Myocyte (in vitro differentiated cells): ENCODE measurements at places on chromosomes 16 and 17.

DNA sequence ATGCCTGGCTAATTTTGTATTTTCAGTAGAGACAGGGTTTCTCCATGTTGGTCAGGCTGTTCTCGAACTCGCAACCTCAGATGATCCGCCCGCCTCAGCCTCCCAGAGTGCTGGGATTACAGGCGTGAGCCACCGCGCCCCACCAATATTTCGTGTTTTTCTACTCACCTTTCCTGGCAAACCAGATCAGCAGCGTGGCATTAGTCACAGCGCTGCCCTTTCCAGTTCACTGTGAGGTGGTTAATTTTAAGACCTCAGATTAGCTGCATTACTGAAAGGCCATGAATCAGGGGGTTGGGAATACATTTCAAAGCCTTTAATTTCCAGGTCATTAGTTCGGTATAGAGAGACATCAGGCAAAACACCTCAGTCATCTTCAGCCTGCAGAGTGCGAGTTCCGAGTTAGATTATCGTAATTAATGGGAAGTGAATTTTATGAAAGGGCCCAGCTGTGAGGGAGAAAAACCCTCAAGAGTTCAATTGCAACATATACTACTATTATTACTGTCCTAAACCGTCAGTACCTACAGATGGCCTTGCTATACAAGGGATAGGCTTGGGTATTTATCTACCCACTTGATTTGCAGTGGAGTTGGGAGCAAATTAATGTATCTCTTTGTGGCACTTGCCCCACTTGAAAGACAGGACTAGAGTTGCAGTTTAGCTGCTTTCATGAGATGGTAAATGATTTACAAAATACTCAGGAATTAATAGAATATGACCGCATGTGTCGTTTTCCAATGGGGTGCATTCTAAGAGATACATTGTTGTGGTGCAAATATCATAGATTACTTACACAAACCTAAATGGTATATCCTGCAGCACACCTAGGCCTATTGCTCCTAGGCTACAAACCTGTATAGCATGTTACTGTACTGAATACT lies 2.1 kb upstream of the USP32 start:
- no peak for DNase-seq

- peak; percentile 61 for DNase-seq
Measured at GRCh38 chr17:81723651-81724209, 11.6 kb downstream of the SLC25A10 start.

- DNase-seq, result no peak
Measured at GRCh38 chr16:12225806-12226465, 249.4 kb downstream of the SNX29 start.

- DNase-seq, result no peak
Measured at GRCh38 chr17:44969144-44969780, 1.2 kb upstream of the C1QL1 start.

- DNase-seq, result no peak
Measured at GRCh38 chr16:50881331-50881830, 139.5 kb downstream of the CYLD start.

- DNase-seq, result no peak
Measured at GRCh38 chr16:72913551-72913950, 134.4 kb downstream of the ZFHX3 start.

GRCh38 chr16:54284319-54284930 lies 2.2 kb downstream of the IRX3 start:
- peak; percentile 72 for DNase-seq

DNA sequence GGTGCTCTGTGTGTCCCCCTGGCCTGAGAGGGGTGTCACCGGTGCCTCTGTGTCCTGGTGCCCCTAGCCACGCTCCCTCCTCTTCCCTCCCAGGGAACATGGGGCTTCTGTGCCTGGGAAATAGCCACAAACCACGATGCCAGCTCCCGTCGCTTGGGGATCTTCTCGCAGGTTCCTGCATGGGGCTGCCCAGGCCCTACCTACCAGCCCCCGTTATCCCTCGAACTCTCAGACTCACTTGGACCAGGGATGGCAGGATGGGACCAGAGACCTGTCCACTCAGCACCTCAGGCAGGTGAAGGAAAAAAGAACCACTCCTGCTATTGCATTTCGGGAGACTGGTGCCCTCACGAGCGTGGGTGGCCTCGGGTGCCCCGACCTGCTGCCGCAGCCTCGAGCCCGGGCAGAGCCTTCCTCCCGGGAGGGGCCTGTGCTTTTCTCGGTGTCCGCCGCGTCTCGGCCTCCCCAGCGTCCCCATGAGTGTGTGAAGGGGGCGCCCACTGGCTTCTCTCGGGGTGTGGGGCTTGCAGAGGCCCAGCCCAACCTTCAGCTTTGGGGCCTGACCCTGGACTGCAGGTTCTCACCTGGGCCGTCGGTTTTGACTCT lies 41.0 kb upstream of the GNG13 start:
- DNase-seq, result no peak

- no peak for DNase-seq
Measured at GRCh38 chr16:2828521-2828840, 1.6 kb upstream of the ZG16B start.

DNA sequence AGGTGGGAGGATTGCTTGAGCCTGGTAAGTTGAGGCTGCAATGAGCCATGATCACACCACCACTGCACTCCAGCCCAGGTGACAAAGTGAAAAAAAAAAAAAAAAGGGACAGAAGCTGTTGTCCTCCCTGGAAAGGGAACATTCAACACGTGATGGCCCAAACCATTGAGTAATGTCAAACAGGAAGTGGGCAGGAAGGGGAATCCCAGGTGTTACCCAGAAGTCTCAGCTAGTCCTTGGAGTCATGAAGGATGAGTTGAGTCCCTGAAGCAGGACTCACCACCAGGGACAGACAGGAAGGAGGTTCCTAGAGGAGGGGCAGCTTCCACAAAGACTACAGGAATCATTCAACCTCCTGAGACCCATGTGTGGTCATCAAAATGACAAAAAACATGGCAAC lies 19.8 kb upstream of the CMIP start:
- DNase-seq, result no peak

GRCh38 chr17:77709594-77709993 lies 248.9 kb upstream of the TNRC6C start:
- no peak for DNase-seq

DNA sequence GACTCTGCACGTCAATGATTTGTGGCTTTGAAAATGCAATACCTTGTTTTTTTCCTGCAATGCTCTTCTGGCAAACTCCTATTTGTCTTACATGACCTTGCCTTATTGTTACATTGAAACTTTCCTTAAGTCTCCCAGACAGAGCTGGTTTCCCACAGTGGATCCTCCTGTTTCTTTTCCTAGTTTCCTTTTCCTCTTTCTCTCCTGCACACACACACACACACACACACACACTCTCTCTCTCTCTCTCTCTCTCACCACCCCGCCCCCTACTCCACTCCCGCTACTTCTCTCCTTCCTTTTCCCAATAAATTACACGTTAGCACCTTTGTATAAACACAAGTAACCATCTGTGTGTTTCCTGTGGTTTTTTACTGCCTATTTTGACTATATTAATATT lies 2.3 kb downstream of the ORC6 start:
- DNase-seq, result no peak

DNA sequence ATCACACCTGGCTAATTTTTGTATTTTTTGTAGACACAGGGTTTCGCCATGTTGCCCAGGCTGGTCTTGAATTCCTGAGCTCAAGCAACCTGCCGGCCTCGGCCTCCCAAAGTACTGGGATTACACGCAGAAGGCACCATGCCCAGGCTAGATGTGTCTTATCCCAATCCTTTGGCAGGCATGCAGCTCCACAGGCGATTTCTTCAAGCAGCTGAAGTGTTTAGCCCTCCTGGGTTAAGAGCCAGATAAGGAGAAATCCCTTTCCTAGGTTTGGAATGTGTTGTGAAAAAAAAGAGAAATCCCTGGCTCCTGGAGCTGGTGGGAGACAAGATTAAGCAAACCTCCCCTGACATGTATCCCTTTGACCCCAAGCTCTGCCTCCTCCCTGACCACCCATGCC lies 2.1 kb upstream of the NHERF1 start:
- no peak for DNase-seq

DNA sequence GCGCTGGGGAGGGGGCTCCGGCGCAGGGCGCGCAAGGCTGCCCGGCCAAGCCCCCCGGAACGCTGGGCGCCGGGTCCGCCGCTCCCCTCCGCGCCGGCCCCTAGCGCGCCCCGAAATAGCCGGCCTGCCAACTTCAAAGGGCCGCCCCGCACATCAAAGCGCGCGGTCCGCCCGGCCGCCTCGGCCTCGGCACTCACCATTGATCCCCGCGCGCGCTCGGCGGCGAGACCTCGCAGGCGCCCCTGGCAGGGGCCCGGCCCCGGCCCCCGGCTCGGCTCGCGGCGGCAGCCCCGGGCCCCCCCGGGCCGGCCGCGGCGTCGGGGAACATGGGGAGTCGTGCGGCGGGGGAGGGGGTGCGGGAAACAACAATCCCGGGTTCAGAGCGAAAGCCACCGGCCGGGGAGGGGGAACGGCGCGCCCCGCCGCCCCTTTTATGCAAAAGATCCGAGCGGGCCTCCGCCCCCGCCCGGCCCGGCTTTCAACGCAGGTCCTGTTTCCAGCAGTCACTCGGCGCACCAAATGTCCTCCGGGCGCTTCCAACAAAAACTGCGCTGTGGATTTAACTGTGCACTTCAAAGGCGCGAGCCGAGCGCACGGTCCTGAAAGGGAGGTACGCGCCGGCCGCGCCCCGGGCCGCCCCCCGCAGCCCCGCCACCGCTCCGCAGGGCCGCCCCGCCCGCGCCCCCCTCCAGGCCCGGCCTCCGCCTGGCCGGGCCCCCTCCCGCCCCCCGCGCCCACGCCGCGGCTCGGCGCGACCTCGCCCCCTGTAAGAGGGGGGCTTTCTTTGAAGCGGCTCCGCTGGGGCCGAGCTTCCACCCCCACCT lies 608 bp downstream of the AXIN2 start:
- DNase-seq, result peak; percentile 89

- DNase-seq, result no peak
Measured at GRCh38 chr17:15446036-15446435, 21.4 kb downstream of the CDRT4 start.

DNA sequence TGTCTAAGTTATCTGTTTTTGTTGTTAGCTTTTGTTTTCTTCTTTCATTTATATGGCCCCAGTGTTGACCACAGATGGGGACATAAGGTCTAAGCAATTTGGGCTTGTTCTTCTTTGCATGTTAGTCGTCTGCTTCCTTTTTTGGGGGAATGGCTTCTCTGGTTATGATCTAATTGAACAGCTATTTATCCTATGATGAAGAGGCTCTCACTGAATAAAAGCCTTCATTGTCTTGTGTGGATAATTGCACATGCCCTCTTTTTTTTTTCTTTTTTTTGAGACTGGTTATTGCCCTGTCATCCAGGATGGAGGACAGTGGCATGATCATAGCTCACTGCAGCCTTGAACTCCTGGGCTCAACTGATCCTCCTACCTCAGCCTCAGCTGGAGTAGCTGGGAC lies 13.7 kb downstream of the SMARCE1 start:
- peak; percentile 21 for DNase-seq

GRCh38 chr16:30112197-30113030 lies 923 bp downstream of the GDPD3 start:
- DNase-seq, result no peak

DNA sequence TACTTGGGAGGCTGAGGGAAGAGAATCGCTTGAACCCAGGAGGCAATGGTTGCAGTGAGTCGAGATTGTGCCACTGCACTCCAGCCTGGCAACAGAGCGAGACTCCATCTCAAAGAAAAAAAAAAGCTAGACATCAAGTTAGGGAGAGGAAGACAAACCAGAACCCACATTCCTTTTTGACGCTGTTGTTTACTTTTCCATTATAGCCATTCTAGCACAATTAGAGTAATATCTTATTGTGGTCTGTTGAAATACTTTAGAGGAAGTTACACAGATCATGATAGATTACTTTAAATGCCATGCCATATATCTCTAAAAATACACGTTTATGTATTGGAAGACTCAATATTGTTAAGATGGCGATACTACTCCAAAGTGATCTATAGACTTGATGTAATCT lies 16.5 kb upstream of the ABCC1 start:
- DNase-seq, result no peak

DNA sequence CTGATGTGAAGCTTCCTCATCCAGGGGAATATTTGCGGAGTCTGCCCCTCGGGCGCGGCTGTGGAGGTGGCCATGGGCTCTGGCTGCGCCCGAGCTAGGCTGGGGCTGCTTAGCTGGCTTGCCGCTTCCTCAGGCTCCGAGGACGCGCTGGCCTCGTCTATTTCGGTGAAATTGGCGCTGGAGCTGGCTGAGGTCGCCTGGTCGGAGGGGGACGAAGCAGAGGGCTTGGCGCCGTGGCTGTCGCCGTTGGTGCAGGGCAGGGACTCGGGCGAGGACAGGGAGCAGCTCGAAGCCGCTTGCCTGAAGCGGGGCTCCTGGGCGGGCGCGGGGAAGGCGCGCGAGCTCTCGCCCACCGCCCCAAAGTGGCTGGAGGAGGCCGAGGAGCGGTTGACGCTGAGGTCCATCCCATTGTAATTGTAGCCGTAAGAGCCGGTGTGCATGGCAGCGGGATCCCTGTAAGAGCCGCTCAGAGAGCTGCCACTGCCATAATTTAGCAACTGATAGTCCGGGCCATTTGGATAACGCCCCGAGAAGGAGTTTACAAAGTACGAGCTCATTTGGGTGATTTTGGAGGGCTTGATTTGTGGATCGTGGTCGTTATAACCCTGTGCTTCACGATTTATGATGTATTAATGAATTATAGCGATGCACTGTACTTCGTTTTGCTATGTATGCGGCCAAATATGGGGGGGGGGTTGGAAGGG lies at the start of gene HOXB5:
TSS of gene HOXB5 (minus strand) at position 654 of the 704 bp plus-strand sequence. CDS start at position 557, 97 bp downstream.
- DNase-seq, result no peak

GRCh38 chr16:9820476-9821246 lies 361.6 kb downstream of the GRIN2A start:
- DNase-seq, result no peak

- DNase-seq, result no peak
Measured at GRCh38 chr17:7538891-7539545, 9.8 kb upstream of the TNFSF12 start.

- peak; percentile 77 for DNase-seq
Measured at GRCh38 chr16:65546353-65546791, 424.5 kb upstream of the CDH11 start.

DNA sequence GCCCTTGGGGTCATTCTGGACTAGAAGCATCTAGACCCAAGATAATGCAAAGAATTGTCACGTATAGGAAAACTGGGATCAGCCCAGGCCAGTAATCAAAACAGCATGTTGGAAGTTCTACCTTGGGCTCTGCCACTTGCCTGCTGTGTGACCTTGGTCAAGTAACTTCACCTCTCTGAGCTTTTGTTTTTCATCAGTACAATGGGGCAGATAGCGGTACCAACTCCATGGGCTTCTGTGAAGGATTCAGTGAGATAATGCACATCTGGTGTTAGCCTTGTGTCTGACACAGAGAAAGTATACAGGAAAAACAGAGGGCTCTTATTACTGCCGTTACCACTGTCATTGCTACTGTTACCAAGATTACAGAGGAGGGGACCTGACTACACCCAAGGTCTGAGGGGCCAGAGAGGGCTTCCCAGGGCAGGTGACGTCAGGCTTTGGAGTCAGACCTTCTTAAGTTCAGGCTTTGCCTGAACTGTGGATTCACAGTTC lies 24.6 kb downstream of the CMIP start:
- DNase-seq, result no peak

DNA sequence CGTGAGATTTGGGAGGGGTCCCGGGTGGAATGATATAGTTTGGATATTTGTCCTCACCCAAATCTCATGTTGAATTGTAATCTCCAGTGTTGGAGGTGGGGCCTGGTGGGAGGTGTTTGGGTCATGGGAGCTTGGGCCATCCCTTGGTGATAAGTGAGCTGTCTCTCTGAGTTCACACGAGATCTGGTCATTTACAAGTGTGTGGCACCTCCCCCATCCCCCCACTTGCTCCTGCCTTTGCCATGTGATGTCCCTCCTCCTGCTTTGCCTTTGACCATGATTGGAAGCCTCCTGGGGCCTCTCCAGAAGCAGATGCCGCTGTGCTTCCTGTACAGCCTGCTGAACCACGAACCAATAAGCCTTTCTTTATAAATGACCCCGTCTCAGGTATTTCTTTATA lies 21.3 kb upstream of the BAIAP2 start:
- no peak for DNase-seq

GRCh38 chr16:67613808-67614207 lies 31.1 kb upstream of the CARMIL2 start:
- no peak for DNase-seq
